ENCODE measurements at places on chromosomes 4 and X. TPM values are rescaled to one million over a fixed set of nuclear protein-coding genes. Genes with fewer than 3 reads are reported as not detected.

MYL5 gene
- total RNA-seq: 7.3 TPM

LEF1 gene
- 0.84 TPM for total RNA-seq

USP17L18 gene
- total RNA-seq: not detected

INTS6L gene
- 3.3 TPM for total RNA-seq

CDKN2AIP gene
- 18.4 TPM for total RNA-seq

FGF2 gene
- total RNA-seq: 41.6 TPM

SMIM10L2A gene
- 0.70 TPM for total RNA-seq

SERPINA7 gene
- not detected for total RNA-seq

WDR1 gene
- 344 TPM for total RNA-seq

ERCC6L gene
- total RNA-seq: 2.4 TPM

NWD2 gene
- total RNA-seq: not detected

ART3 gene
- total RNA-seq: not detected

MAGEB1 gene
- total RNA-seq: not detected

STARD8 gene
- total RNA-seq: 46.4 TPM

COX7B gene
- total RNA-seq: 279 TPM

P2RY4 gene
- total RNA-seq: not detected

CFAP99 gene
- not detected for total RNA-seq

BDH2 gene
- 25.5 TPM for total RNA-seq

F8A3 gene
- total RNA-seq: 2.7 TPM

P2RY8 gene
- 0.17 TPM for total RNA-seq

MMAA gene
- total RNA-seq: 6.1 TPM

RHOXF1 gene
- total RNA-seq: not detected

GAB1 gene
- 25.8 TPM for total RNA-seq

ZNF182 gene
- 4.9 TPM for total RNA-seq

MID2 gene
- total RNA-seq: 114 TPM

GPR143 gene
- total RNA-seq: 2.8 TPM

SMIM10 gene
- 2.6 TPM for total RNA-seq

ETDB gene
- total RNA-seq: not detected

VCX gene
- not detected for total RNA-seq

TMEM156 gene
- 0.34 TPM for total RNA-seq

PLA2G12A gene
- total RNA-seq: 49.2 TPM

RNF212 gene
- 0.85 TPM for total RNA-seq

F9 gene
- not detected for total RNA-seq

PRR32 gene
- not detected for total RNA-seq

NDST4 gene
- not detected for total RNA-seq

RAB41 gene
- not detected for total RNA-seq

CLCN5 gene
- total RNA-seq: 8.7 TPM

USP27X gene
- total RNA-seq: 3.7 TPM

DIPK2B gene
- total RNA-seq: 88.8 TPM

SASH3 gene
- not detected for total RNA-seq

DMP1 gene
- total RNA-seq: not detected

KCNIP4 gene
- total RNA-seq: not detected

ZNF674 gene
- 4.1 TPM for total RNA-seq

SLC30A9 gene
- 66.9 TPM for total RNA-seq

FGF13 gene
- 17.9 TPM for total RNA-seq

CT45A3 gene
- total RNA-seq: not detected

SATL1 gene
- total RNA-seq: not detected

MGAT4D gene
- total RNA-seq: not detected

FAM47E gene
- total RNA-seq: 0.14 TPM

DGAT2L6 gene
- total RNA-seq: not detected

TMEM150C gene
- total RNA-seq: 6.0 TPM

ENPEP gene
- 0.14 TPM for total RNA-seq

SPANXA1 gene
- total RNA-seq: not detected

MAGEA6 gene
- not detected for total RNA-seq

DTHD1 gene
- total RNA-seq: not detected

PNMA6A gene
- total RNA-seq: 0.34 TPM

Data from dermis blood vessel endothelial cell (primary cell).